ENCODE measurements at places on chromosomes 11 and 22. TPM values are rescaled to one million over a fixed set of nuclear protein-coding genes. Genes with fewer than 3 reads are reported as not detected.

DNA sequence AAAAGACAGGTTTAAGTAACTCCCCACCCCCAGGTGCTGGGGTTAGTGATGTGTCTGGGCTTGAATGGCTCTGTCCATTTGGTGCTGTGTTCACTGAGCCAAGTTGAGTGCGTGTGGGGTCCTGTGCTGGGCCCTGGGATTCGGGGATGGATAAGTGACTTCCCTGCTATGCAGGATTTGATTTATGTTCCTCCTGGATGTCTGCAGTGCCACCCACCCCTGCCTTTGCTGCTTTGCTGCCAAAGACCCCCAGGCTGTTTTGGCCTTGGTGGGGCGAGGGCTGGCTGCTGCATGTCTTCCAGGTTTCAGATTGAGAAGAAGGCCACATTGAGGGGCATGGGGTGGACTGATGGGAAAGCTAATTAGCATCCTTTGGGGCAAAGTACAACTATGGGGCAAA, 77.9 kb upstream of the PARVG start:
- DNase-seq: no peak

DNA sequence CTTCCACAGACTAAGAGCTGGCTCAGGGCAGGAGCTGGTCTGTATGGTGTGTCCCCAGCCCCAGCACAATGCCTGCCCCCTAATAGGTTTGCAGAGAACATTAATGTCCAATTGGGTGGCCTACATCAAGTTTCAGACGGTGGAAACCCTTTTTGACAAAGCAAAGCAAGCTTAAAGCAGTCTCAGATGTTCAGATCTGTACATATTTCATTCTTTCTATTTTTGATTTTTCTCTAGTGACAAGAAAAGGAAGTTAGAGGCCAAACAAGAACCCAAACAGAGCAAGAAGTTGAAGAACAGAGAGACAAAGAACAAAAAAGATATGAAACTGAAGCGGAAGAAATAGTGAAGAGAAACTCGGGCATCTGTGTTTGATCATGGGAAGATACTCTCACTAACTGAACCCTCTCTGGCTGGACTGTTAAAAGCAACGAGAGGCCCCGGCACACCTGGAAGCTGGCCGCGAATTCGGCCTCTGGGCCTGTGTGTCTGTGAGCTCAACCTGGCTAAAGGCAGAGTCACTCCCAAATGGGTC, 40.5 kb downstream of the NAT10 start:
- DNase-seq: no peak

The OR6A2 gene
- total RNA-seq: not detected

- no peak for DNase-seq
Observed at GRCh38 chr11:122659676-122660554, 4.4 kb downstream of the UBASH3B start.

The MFRP gene
- not detected for total RNA-seq

DNA sequence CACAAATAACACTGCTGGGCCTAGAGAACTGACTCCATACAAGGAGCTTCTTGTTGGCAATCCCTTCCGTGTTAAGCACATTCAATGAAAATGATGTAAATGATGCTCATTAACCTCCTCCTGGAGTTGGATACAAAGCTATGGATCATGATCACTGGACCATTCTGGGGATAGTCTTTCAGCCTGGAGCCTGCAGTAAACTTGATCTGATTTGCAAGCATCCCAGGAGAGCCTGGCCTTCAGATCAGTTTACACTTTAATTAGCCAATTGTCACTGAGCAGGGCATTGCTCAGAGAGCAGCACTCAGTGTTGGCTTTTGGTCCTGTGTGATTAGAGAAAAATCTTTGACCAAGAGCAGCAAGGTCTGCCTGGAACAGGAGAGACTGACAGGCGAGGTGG, 45.6 kb downstream of the ARFGAP3 start:
- no peak for DNase-seq

GRCh38 chr11:68010090-68011041, at the start of gene ALDH3B1:
Gene ALDH3B1, plus strand, starts transcription at chr11:68010327. Its CDS starts 4,971 bp downstream, at chr11:68015298.
- DNase-seq: peak; percentile 90

The BCR gene
- 87.4 TPM for total RNA-seq

DNA sequence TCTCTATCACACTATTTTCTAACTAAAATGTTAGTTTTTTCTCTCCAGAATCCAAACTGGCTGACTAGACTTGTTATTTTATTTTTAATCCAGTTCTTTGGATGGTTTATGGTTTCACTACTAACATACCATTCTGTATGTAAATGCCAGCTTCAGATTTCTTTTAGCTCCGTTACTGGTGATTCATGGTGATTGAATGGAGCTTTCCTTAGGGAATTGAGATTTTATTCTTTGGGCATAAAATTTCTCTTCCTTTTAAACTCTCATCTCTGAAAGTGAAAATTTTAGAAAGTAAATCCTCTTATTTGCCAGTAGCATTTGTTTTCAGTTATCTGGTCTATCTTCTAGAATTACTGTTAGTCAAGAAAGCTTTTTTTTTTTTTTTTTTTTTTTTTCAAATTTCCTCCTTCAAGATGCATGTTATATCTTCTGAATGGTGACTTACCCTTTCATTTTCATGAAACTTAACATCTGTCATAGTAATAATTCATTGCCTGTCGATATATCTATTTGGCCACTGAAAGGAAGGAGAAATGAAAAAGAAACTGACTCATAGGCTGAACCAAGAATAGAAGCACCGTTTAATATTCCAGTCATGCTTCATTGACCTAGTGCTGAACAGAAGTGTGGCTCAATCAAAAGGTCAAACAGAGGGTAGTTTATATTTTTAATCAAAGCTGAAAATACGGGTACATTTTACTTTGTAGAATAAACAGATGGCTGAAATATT, 6.4 kb downstream of the ENDOD1 start:
- no peak for DNase-seq

- no peak for DNase-seq
Observed at GRCh38 chr11:75964071-75964470, 149.1 kb downstream of the UVRAG start.

DNA sequence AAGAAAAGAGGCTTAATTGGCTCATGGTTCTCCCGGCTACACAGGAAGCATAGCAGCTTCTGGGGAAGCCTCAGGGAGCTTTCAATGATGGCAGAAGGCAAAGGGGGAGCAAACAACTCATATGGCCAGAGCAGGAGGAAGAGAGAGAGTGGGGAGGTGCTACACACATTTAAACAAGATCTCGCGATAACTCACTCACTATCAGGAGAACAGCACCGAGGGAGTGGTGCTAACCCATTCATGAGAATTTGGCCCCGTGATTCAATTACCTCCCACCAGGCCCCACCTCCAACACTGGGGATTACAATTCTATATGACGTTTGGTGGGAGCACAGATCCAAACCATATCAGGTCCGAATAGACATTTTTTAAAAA, 41.7 kb upstream of the APLNR start:
- DNase-seq: no peak

- no peak for DNase-seq
Observed at GRCh38 chr11:128889657-128890213, 1.4 kb upstream of the KCNJ5 start.

GRCh38 chr11:116544721-116545120, 228.1 kb downstream of the BUD13 start:
- peak; percentile 11 for DNase-seq

DNA sequence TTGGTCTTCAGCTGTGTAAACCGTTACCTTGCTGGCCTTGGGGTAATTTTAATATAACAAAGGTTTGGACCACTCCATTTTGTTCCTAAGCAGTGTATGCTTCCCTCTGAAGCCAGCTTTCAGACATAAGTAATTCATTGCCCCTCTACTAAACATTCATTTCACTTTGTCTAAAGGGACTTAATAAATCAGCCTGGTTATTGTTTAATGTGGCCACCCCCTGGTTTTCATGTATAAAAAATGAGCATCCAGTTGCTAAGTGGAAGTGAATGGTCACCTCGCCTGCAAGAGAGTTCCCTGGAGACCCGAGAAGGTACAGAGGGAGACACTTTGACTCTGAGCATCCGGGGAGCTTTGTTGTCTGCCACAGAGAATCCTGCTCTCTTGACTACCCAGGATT, 3.9 kb downstream of the ABTB2 start:
- DNase-seq: no peak

DNA sequence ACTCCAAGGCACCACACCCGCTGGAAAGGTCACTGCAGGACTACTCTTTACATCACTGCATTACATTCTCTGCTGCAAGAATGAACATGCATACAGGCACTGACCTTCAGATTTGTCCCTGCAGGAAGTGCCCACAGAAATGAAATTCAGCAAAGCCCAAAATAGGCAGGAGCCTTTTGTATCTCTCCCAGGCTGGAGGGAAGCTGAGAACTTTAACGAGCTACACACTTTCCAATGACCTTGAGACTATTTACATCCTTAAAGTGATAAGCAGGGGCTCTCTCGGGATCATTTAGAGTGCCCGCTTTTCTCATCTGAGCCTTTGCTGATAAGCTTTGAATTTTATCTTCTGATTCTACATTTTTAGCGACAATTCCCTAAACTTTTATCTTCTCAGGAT, 12.5 kb downstream of the FEZ1 start:
- DNase-seq: no peak

DNA sequence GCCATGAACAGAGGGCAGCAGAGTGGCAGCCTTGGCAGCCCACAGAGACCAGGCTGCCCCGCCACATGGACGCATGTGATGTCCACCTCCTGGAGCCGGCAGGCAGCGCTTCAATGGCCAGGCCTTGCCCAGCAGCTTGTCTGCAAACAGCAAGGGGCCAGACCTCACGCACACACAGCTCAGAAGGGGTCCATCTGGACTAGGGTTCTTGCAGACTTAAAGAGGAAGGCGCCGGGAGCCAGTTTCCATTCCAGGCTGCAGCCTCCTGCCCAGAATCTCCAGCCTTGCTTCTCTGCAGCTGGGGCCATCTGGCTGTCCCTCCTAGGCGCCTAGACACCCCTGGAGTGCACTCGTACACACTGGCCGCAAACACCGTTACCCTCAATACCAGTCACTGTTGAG, 91.9 kb upstream of the TMEM45B start:
- no peak for DNase-seq

The HIC2 gene
- total RNA-seq: 45.8 TPM

The OR52A1 gene
- total RNA-seq: not detected

- DNase-seq: no peak
Observed at GRCh38 chr22:22569218-22569617, 10.2 kb upstream of the PRAME start.

The APOL1 gene
- 0.39 TPM for total RNA-seq

The DNAJB13 gene
- 0.52 TPM for total RNA-seq

The PDGFD gene
- not detected for total RNA-seq

GRCh38 chr11:10679644-10680043, 13.9 kb downstream of the IRAG1 start:
- no peak for DNase-seq

DNA sequence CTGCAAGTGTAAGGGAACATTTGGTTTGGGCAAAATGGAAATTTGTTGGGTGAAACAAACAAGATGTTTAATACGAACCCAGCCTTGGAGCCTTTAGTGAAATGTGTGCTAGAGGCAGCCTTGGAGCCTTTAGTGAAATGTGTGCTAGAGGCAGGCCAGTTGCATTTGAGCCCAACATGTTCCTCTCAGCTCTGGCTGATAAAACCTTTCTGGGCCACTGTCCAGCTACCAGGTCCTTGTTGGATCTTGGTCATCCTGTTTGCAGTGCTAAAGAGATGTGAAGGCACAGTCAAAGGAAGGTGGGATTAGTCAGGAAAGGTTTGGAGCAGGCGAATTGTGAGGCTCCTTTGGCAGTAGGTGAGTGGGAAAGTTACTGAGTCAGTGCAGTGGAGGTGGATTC, 48.9 kb downstream of the CEP164 start:
- no peak for DNase-seq

DNA sequence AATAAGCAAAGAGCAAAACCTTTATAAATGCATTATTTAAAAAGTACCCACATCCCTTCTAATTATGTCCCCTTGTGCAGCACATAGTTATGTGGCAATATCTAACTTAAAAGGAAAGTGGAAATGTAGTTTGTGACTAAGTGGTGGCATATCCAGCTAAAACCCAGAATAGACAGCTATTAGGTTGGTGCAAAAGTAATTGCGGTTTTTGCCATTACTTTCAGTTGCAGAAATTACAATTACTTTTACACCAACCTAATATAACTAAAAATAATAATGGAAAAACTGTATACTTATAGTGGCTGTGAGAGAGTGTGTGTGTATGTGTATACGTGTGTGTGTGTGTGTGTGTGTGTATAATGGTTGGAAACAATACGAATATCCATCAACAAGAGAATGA, 1108.1 kb upstream of the CNTN5 start:
- no peak for DNase-seq

DNA sequence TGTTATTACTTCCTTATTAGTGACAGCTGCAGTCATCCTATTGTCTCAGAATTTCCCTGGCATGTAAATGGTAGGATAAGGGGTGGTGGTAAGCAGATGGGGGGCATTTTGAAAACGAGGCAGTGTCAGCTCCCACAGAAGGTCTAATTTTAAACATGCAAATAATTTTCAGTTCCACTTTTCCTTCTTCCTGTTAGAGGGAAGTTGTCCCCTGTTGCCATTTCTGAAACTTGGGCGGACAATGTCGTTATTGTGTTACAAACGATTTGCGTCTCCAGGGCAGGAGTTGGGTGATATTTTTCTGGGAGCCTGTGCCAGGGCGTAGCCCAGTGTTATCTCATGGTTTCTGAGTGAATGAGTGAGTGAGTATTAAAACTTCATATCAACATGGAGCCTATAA, 7.4 kb downstream of the PTPRJ start:
- DNase-seq: no peak

The PHLDA2 gene
- 18.7 TPM for total RNA-seq

Measured in Caco-2 (cell line).